ENCODE measurements at places on chromosomes 2 and 18.

DNA sequence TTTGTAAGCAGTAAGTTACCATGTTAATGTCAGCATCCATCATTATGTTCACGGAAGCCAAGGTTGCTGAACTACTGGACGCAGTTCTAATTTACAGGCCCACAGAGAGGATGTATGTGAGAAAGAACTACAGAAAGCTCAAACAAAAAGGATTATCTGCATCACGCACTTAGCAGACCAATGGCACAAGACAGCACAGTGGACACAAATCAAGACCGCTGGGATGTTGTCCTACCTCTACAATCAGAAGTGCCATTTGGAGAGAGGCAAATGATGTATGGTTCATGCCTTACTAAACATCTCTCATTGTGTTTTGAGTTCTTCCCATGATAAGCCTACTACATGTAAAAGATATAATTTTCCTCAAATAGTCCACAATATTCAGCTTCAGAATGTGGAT, 330.7 kb upstream of the CHAC2 start:
- DNase-seq: no peak

GRCh38 chr2:213229814-213230213, 54.5 kb upstream of the SPAG16 start:
- DNase-seq: no peak

GRCh38 chr2:30769891-30770462, 37.3 kb downstream of the CAPN13 start:
- DNase-seq: no peak

GRCh38 chr18:77262643-77263465, 13.2 kb downstream of the GALR1 start:
- no peak for DNase-seq

GRCh38 chr2:160674146-160674750, 180.6 kb upstream of the RBMS1 start:
- DNase-seq: no peak

GRCh38 chr2:69781321-69782248, 39.7 kb downstream of the ANXA4 start:
- no peak for DNase-seq

DNA sequence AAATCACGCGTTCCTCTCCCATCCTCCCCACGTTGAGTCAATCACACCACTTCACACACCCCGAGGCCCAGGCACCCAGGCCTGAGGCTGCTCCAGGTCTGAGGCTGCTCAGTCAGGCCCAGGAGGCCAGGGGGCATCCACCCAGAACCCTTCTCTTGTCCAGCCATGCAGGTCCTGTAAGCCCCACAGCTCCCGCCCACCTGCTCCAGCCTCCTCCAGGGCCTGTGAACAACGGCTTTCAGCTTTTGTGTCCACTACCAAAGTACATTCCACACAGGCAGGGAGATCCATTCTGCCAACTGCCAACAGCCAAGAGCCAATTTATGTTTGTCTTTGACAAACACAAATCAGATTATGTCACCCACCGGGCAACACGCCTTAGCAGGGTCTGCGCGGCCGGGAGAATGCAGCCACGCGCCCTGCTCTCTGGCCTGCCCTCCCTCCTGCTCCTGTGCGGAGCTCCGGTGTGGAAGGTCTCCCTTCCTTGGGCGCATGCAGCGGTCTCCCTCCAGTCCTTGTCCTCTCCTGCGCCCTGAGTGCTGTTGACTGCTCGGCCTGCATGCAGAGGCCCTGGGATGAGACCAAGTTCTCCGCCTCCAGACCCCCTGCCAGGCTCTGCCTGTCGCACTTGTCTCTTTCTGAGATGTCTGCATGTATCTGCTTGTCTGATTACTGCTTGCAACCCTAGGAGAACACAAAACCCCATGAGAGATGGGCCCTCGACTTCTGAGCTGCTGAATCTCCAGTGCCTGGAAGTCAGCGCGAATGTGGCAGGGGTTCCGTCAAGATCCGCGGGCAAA, 146.6 kb downstream of the ZNF516 start:
- DNase-seq: no peak

DNA sequence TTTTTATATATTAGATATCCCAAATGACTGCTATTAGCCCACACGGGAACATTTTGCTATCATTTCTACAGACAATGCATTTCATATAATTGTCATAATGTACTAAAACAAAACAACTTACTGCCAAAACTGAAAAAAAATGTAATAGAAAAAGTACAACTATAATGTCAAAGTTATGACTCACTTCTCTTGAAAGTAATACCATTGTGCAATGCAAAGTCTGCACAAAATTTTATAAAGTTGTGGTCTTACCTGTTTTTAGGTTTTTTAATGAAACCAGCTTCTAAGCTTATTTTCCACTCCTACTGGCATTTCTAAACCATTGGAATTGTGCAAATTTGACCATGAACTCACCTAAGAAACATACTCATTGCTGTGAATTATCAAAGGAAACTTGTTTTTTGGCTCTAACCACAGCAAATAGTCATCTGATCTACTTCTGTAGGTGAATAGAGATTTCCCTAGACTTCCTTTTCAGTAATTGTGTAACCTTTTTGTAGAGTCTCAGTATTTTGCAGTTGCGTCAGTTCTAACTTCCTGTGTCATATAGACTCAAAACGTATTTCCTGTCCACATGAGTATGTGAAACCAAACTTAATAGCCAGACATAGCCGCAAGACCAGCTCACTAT, 31.9 kb upstream of the TFPI start:
- DNase-seq: no peak

DNA sequence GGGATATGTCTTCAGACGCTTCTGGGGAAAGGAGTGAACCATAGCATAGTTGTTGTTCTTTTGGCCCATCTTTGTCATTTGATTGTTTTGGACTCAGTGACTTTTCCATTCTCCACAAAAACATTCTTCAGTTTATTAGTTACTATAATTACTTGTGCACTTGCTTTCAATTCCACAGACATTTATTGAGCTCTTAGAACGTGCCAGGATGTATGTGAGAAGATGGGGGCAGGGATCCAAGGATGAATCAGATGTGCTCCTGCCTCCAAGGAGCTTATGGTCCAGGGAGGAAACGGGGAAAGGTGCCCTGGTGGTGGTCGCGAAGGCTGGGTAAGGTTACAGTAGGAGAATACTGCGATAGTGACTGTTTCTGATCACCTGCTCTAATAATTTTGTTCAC, 6.9 kb upstream of the SLC4A3 start:
- no peak for DNase-seq

DNA sequence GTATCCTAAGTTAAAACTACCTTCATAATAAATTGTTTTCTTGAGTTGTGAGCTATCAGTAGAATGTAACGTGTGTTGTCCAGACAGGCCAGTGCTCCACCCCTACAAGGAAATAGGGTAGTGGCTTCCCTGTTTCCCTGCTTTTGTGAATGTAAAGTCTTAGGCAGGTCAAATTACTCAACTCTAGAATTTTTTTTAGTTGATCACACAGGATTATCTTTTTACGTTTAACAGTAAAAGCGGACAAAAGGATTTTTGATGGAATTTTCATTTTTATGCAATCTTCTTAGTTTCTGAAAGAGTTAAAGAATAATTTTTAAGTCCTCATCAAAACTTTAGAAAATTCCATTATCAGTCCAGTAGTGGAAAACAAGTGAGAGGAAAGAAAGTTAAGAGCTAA, 38.2 kb downstream of the GPD2 start:
- no peak for DNase-seq

DNA sequence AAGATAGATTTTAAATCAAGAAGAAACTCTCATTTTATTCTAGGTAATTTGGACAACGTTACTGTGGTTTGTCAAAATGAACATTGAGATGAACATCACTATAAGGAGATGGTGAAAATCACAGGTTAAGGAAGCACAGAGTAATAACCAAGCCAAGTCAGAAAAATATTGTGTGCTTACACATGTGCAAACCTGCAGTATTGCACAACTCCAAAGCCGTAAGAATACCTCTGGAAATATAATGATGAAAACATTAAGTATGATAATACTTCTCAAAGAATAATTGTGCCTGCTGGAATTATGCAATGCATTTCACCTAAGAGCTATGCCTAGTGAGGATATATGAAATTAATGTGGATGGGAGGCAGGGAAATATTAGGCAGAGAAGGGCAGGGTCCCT, 21.1 kb upstream of the GALNT5 start:
- no peak for DNase-seq

- DNase-seq: no peak
Measured at GRCh38 chr18:76678248-76678647, 144.1 kb upstream of the ZNF236 start.

- DNase-seq: no peak
Measured at GRCh38 chr2:60053791-60054190, 499.7 kb downstream of the BCL11A start.

DNA sequence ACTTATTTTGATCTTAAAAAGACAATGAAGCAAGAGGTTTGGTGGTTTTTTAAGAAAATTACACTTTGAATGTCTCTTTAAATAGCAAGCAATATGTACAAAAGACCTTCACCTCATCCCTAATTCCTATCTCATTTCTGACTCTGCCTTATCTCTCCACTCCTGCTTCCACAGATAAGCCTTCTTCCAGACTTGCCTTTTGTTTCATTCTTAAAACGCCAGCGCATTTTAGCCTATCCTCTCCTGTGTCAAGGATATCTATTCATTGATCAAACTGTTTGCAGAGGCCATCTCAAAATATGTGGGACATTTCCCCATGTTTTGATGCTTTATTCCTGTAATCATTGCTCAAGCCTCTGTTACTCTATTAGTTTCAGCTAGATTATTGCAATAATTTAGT, 562.5 kb downstream of the PARD3B start:
- no peak for DNase-seq

- DNase-seq: no peak
Measured at GRCh38 chr2:234792621-234793022, 159.2 kb upstream of the SH3BP4 start.

- DNase-seq: no peak
Measured at GRCh38 chr18:24837066-24837465, 376.6 kb downstream of the HRH4 start.

DNA sequence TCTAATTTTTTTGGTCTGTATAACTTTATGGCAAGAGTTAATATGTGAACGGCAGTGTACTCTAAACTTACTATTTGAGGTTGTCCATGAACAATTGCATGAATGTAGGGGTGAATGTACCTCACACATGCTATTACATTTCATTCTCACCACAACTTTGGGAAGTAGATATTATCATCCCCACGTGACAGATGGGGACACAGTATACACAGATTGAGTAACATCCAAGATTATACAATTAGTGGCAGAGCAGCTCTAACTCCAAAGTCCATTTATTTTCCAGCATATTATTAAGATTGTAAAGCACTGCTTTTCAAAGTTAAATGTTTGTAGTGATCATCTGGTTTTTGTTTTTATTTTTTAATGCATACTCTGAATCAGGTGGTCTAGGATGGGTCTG, 622.1 kb upstream of the ZEB2 start:
- no peak for DNase-seq

- DNase-seq: no peak
Measured at GRCh38 chr2:12606472-12607000, 110.2 kb upstream of the TRIB2 start.

DNA sequence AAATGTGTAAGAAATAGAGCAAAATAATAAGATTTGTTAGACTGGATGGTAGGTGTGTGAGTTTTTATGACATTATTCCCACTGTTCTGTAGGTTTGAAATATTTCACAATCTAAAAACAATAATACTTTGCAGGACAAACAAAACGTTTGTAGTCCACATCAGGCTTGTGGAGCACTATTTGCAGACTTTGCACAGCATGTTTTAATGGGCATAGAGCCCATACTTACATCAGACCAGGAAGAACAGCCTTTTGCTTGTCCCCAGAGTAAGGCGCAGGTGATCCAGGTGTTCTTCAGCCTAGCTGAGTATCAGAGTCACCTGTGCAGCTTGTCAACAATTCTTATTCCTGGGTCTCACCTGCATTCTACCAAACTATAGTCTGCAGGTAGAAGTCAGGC, 9.1 kb upstream of the STK39 start:
- no peak for DNase-seq

DNA sequence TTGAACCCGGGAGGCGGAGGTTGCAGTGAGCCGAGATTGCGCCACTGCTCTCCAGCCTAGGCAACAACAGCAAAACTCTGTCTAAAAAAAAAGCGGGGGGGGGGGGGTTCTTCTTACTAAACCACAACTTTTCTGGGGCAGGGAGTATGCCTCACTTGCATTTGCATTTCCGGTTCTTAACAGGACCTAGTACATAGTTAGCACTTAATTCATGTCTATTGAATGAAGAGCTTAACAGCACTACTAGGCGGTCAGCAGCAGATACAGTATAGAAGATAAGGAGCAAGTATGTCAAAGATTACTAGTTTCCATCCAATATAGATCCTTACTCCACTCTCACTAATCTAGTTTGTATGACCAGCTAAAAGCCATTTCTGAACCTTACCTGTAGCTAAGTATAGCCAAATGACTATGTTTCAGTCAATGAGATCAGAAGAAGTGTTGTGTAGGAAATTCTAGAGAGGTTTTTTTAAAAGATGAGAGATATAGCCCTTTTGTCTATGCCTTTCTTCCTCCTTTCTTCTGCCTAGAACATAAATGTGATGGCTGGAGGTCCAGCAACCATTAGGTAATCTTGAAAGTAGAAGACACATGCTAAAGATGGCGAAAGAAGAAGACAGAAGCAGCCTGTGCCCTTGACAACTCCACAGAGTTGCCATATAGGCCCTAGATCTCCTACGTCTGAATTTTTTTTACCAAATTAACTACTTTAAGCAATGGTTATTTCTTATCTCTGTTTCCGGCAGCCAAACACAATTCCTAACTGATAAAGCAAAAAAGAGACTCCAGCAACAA, 11.3 kb downstream of the HYCC2 start:
- DNase-seq: no peak

DNA sequence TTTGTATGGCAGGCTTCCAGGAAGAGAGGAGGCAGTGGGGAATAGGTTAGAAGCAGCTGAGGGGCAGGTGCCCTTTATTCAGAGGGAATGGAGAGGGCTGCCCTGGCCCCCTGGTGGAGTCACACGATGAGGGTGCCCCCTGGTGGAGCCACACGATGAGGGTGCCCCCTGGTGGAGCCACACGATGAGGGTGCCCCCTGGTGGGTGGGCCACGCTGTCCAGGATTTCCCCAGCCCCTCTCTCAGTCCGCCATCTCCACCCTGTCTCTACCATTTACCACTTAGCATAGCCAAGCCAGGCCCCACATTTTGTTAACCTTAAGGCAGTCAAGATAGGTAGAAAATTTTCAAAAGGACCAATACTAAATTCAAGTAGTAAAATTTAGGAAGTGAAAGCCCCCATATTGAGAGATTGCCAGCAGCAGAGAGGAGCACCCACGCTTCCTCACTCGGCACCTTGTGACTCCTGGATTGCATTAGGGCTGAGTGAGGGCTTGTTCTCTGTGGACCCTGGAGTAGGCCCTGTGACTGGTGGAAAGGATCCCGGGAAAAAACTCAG, 10.4 kb upstream of the FAM228A start:
- DNase-seq: no peak

All from T-helper 2 cell (primary cell).